ENCODE measurements at places on chromosomes 5 and 9.
A peak's percentile ranks its signal among the peaks of the same experiment; 100 is the strongest.

GRCh38 chr9:135960411-135961276 is 529 bp downstream of the UBAC1 start:
- DNase-seq = no peak

- DNase-seq = no peak
Observed at GRCh38 chr5:139512786-139513390, 30.3 kb upstream of the STING1 start.

- DNase-seq = peak; percentile 67
Observed at GRCh38 chr9:128702445-128702948, at the start of gene PKN3. Gene PKN3, plus strand, starts transcription at chr9:128702503. Its CDS starts 413 bp downstream, at chr9:128702916.

- DNase-seq = no peak
Observed at GRCh38 chr9:110659891-110660541, 8.6 kb upstream of the MUSK start.
